Stimulated activated CD4-positive, alpha-beta T cell treated with anti-CD3 and anti-CD28 coated beads, Interleukin-12 subunit alpha, Interleukin-12 subunit beta, amount 100 ng/mL, for 48 hours (primary cell): ENCODE measurements at places on chromosomes 4 and X.

DNA sequence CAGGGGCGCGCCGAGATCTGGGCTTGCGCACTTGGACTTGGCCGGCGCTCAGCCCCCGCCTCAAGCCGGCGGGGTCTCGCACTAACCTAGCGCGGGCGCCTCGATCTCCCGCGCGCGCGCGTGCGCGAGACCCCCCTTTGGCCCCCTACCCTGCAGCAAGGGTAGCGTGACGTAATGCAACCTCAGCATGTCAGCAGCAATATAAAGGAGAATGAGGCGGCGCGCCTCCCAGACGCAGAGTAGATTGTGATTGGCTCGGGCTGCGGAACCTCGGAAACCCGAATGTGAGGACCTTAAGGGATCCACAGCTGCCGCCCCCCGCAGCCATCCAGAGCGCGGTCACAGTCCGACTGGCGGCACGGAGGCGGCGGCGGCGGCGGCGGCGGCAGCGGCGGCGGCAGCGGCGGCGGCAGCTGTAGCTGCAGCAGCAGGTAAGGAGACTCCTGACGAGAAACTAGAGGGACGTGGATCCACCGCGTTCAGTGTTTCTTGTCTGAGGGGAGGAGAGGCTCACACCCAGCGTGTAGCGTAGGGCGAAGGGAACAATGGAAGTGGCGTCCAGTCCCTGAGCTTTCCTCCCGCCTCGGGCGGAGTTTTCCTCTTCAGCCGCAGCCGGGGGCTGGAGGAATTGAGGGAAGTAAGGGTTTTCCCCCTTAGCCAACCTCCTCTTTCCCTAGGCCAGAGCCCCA is at the start of the genes SATL1 and ZNF711:
Gene SATL1, minus strand, starts transcription at position 19 of the 689 bp plus-strand sequence. CDS start 134,811 bp downstream, outside the sequence.
Gene ZNF711, plus strand, starts transcription at position 231 of the 689 bp plus-strand sequence. CDS start 3,582 bp downstream, outside the sequence.
- no peak for DNase-seq

DNA sequence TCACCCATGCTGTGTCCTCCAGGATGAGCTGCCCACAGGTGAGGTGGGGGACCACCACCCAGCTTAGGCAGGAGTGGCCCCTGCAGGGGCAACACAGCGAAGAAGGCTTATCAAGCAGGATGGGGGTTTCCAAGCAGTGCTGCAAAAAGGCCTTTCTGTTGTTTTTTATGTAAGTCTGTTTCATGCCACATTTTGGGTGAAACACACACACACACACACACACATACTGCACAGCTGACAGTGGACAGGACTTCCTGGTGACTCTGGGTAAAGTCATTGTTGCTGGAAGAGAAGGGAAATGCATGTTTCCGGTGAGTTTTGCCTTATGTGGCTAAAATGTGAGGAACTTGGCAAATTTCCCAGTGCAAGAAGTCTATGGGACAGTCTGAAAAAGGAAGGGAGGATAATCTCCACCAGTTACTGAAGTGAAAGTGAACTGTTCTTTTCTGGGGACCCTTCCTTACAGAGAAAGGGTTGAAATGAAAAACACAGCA is 119.2 kb downstream of the IRF2 start:
- no peak for DNase-seq

- no peak for DNase-seq
These were observed 1.6 kb downstream of the NAT8L start for GRCh38 chr4:2060611-2061185.

DNA sequence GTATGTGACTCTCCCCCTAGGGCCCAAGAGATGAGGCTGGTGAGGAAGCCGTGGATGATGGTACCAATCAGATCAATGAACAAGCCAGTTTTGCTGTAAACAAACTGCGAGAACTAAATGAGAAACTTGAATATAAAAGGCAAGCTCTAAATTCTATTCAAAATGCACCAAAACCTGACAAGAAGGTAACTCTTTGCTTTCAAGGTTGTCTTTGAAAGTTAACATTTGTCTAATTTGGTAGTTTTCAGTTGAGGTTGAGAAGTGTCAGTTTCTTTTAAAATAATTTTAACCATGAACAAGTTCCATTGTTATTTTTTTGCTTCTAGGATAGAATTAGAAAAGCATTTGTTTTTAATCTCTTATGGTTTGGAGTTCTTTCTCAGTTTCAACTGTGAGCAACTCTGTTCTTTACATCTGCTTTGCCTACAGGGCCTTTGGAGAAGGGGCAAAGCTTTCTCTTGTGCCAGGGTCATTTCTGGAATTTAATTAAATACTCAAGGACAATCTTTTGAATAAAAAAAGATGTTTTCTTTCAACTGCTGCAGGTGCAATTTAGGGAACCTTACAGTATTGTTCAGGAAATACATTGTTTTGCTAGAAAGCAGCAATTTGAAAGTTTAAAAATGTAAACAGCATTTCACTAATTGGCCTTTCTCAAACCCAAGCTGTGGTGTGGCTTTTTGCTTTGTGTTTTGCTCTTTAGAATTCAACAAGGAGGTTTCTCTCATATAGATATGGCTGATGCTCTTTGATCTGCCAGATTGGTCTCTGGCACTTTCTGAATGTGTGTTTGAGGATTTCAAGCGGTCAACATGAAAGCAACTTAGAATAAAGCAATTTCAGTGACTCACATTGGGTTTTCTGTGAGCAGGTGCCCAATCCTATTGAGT is 62.9 kb downstream of the LRP2BP start:
- DNase-seq, result no peak

DNA sequence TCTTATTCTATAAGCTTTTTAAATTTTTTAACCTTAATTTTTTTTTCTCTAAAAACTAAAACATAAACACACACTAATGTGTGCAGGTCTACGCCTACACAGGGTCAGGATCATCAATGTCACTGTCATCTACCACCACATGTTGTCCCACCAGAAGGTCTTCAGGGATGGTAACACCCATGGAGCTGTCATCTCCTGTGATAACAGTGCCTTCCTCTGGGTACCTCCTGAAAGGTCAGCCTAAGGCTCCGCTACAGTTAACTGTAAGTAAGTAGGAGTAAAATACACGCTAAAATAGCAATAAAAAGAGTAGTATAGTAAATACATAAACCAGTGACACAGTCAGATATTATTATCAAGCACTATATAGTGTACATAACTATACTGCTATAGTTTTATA is 45.9 kb upstream of the GPRIN3 start:
- no peak for DNase-seq
